ENCODE measurements at places on chromosomes 1 and 21. TPM values are rescaled to one million over a fixed set of nuclear protein-coding genes. Genes with fewer than 3 reads are reported as not detected.

GRCh38 chr1:21736011-21736410 lies 46.9 kb downstream of the USP48 start:
- no peak for DNase-seq

- DNase-seq = peak; percentile 60
Measured at GRCh38 chr1:246724731-246725095, 504 bp downstream of the SCCPDH start.

GRCh38 chr1:21914880-21915640 lies 22.1 kb downstream of the HSPG2 start:
- DNase-seq = no peak

DNA sequence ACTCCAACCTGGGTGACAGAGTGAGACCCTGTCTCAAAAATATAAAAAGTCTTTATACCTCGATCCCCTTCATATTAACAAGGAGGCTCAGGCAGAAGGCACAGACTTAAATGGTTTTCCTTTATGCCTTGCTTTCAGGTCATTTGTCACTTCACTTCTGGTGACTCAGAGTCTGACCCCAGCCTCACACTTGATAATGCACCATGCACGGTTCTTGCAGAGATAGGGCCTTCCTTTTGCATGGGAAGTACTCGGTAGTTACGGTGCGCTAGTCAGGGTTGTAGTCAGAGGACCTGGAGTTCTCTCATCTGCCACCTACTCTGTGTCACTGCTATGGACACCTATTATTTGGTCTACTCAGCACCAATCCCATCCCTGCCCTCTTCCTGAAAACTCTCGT lies 43.6 kb upstream of the BMP8B start:
- DNase-seq = no peak

GRCh38 chr1:93765099-93765498 lies 83.5 kb upstream of the BCAR3 start:
- DNase-seq = no peak

GRCh38 chr1:71074681-71075080 lies 6.2 kb downstream of the ZRANB2 start:
- no peak for DNase-seq

- no peak for DNase-seq
Measured at GRCh38 chr1:35574655-35575415, 1.7 kb downstream of the TFAP2E start.

DNA sequence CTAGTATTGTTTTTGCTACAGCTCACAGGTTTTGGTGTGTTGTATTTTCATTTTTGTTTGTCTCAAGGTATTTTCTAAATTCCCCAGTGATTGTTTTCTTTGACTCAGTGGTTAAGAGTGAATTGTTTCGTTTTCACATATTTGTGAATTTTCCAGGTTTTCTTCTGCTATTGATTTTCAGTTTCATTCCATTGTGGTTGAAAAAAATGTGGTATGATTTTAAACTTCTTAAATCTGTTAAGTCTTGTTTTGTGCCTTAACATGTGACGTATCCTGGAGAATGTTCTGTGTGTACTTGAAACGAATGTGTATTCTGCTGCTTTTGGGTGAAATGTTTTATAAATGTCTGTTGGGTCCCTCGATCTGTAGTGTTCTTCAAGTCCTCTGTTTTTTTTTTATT lies 117.9 kb downstream of the KIF26B start:
- DNase-seq = no peak

GRCh38 chr1:207698822-207699483 lies 52.9 kb upstream of the CD46 start:
- no peak for DNase-seq

DNM3 gene
- 7.7 TPM for total RNA-seq

GSTM1 gene
- not detected for total RNA-seq

DNA sequence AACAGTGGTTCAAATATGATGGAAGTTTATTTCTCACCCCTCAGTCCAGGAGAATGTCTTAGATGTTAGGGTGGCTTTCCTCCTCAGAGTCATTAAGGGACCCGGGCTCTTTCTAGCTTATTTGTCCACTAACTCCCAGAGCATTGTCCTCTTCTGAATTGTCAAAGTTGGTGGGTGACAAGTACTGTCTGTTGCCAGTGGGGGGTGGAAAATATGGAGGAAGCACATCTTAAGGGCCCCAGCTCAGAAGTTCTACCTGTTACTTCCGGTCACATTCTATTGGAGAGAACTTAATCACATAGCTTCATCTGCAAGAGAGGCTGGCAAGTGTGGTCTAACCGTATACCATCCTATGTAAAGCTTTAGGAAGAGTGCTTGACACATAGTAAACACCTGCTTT lies 7.1 kb downstream of the CLIC4 start:
- no peak for DNase-seq

DNA sequence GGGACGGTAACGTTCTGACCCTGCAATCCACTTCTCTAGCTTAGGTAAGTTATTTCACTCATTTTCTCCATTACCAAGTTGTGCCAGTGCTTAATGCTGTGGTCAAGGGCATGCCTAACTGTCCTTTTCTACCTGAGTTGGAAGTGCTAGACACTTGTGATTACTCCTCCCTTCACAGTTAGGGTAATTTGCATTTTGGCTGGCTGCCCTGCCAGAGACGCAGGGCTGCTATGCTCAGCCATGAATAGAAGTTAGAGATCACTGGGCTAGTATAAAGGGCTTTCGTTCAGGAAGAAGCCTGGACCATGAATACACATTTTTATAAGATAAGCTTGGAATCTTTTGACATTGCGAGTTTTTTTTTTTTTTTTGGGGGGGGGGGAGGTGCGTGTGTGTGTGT lies 633.2 kb upstream of the NEGR1 start:
- DNase-seq = no peak

DNA sequence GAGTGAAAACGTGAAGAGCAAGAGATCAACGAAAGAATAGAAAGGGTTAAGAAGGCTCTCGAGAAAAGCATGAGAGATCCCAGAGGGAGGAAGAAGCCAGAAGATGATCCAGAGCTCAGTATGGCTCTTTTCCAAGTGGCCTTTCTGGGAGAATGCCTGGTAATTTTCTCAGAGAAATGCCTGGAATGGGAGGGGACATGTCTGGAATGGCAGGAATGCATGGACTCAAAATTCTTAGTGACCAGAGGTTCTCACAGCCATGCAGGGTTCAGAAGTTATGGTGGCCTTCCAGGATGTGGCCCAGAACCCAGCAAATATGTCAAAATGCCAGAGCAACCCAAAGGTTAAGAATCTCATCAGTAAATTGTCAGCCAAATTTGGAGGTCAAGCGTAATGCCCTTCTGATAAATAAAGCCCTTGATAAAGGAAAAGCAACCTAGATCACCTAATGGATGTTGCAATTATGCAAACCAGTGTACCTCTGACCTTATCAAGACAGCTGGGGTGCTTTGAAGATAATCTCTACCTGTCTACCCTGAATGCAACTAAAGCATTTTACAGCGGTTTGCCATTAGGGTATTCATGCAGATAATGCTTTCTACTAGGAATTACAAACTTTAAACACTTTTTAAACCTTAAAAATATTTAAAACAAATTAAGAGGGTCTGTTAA lies 53.1 kb downstream of the NBPF6 start:
- DNase-seq = no peak

- DNase-seq = no peak
Measured at GRCh38 chr21:40140675-40141074, 273.4 kb downstream of the PCP4 start.

DNA sequence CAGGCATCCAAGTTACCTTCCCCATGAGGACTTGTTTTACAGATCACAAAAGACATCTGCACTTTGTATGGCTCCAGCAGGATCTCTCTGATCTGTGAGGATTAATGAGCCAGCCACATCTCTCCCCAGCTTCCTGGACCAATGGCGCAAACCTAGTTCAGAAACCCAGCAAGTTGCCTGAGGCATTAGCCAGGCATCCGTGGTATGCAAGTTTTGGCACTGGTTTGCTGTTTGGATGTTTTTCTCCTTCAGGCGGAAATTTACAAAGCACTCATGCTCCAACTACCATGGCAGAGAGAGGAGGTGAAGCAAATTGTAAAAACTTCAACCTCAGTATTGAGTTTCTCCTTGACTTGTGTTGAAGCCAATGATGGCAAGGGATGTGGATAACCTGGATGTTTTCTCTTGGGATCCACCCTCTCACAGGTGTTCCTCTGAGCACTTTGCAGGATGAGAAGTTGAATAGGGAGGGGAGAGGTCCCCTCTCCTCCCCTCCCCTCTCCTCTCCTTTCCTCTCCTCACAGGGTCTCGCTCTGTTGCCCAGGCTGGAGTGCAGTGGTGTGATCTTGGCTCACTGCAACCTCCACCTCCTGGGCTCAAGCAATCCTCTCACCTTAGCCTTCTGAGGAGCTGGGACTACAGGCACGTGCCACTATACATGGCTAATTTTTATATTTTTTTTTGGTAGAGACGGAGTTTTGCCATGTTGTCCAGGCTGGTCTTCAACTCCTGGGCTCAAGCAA lies 25.6 kb upstream of the ENO1 start:
- DNase-seq = no peak

DNA sequence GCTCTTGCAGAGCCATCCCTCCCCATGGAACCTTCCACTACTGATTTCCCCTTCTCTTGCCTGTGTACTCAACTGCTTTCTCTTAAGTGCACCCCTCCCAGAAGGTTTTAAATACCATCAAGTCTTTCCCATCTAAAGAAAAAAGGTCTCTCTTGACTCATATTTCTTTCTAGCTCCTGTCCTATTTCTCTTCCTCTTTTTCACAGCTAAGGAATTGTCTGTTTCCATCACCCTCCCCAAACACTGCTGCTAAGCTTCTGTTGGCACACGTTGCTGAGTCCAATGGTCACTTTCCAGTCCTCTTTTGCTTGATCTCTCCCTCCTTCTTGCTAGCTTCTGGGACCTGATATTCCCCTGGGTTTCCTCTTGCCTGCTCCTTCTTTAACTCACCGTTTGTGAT lies 13.3 kb upstream of the GNL2 start:
- DNase-seq = no peak

- DNase-seq = no peak
Measured at GRCh38 chr1:32250893-32251716, at the start of gene LCK. Gene LCK, plus strand, starts transcription at chr1:32251265. Its CDS starts 23,065 bp downstream, at chr1:32274330.

DNA sequence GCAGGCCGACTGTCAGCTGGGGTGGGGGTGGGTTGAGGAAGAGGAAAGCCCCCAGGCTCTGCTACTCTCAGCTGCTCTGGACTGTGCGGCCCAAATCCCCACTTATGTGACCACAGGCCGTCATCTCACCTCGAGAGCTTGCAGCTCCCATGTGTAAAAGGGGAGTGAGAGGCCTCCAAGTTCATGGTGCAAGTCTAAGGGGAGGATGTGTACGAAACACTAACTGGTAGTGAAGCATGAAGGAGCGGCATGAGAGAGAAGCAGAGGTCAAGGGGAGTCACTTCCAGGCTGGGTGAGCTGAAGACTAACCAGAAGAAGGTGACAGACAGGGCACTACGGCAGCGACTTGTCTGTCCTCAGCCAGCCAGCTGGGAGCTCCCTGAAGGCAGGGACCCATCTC lies 43.8 kb downstream of the GLIS1 start:
- DNase-seq = no peak

DNA sequence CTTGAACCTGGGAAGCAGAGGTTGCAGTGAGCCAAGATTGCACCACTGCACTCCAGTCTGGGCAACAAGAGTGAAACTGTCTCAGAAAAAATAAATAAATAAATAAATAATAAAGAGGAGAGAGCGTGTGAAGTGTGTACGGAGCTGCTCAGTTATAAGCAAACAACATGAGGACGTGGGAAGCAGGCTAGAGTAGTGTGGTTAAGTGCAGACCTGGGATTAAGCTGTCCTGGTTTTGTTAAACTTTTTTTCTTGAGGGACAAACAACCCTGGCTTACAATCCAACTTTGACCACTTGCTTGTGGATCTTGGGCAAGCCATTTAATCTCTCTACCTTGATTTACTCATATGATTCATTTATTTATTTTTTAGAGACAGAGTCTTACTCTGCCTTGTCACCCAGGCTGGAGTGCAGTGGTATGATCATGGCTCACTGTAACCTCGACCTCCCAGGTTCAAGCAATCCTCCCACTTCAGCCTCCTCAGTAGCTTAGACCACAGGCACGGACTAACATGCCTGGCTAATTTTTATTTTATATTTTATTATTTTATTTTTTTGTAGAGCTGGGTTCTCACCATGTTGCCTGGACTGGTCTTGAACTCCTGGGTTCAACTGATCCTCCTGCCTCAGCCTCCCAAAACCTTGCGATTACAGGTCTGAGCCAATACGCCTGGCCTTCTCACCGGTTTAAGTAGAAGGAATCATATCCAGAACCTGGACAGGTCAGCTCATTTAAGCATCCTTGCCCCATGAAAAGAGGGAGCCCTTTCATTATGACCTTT lies 52.7 kb downstream of the RPS6KA1 start:
- no peak for DNase-seq

DDAH1 gene
- total RNA-seq = 71.5 TPM

DNA sequence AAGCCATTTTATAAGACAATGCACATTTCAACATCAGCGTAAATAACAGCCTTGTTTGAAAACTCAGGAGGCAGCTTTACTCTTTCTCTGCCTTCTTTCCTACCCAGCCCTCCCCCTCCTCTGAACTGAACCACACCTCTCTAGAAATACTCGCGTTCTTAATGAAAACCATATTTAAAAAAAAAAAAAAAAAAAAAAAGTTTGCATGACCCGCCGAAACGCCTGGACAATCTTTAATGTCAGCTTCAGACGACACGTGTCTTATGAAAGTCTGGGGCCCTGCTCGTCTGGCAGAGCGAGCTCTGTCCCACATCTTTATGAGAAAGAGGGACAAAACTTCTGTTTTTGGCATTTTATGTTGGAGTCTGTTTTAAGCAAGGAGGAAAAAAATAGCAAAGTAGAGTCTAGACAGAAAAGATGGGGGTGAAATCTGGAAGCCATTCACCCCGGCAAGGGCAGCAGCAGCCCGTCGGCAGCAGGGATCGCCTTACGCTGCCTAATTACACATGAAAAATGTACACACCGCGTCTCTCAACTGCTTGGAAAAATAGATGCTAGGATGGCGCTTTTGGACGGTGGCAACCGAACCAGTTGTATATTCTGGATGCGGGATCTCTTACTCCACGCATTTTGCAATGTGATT lies 130.4 kb upstream of the ETS2 start:
- no peak for DNase-seq

GRCh38 chr1:10596780-10597179 lies 122.0 kb downstream of the PEX14 start:
- DNase-seq = no peak

- peak; percentile 14 for DNase-seq
Measured at GRCh38 chr1:221832151-221832550, 90.3 kb upstream of the DUSP10 start.

DNA sequence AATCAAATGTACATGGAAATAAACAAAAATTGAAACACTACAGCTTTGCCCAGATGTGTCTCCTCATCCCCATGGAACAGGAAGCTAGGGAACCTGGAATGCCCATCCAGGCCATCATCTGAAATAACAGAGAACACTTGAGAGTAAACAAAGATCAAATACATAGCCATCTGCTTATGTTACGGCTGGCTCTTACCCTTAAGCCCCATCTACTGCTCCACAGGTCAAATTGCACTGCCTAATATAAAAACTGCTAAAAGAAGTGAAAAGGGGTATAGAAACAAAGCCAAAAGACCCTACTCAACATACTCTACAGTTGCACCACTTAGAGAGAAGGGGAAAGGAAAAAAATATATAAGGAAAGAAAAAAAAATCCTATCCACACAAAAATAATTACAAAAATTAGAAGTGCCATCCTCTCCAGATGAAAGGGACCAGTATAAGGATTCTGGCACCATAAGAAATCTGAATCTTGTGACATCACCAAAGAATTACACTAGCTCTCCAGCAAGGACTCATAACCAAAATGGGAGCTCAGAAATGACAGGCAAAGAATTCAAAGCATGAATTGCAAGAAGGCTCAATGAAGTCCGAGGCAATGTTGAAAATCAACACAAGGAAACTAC lies 26.9 kb downstream of the OR6Y1 start:
- no peak for DNase-seq

- no peak for DNase-seq
Measured at GRCh38 chr1:38451541-38451993, 405.0 kb upstream of the POU3F1 start.
